ENCODE measurements at places on chromosomes 3 and 15. TPM values are rescaled to one million over a fixed set of nuclear protein-coding genes. Genes with fewer than 3 reads are reported as not detected.
A peak's percentile ranks its signal among the peaks of the same experiment; 100 is the strongest.

DNA sequence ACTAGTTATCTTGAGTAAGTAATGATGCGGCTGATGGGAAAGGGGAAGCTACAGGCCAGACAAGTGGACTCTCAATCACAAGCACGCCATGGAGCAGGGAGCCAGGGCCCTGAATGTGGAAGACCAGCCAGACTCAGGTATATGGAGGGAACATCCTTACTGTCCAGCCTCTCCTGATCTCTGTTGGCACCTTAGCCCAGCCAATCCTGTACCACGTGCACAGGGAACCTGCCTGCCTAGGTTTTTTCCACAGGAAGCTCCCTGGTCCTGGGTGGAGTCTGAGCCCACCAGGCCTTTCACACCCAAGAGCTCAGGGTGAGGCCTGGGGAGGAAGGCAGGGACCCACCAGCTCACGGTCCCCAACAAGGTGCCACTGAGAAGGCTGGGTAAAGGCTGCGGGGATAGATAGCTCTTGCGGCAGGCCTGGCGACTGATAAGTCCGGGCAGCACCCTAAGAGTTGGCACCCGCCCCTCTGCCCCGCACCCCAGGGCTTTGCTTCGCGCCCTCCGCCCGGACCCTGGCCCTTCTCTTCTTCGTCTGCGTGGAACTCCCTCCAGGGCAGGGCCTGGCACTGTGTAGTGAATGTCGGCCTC, 933 bp upstream of the APEH start:
- no peak for DNase-seq

GRCh38 chr3:95715128-95715527, 1099.3 kb upstream of the EPHA6 start:
- DNase-seq, result no peak

DNA sequence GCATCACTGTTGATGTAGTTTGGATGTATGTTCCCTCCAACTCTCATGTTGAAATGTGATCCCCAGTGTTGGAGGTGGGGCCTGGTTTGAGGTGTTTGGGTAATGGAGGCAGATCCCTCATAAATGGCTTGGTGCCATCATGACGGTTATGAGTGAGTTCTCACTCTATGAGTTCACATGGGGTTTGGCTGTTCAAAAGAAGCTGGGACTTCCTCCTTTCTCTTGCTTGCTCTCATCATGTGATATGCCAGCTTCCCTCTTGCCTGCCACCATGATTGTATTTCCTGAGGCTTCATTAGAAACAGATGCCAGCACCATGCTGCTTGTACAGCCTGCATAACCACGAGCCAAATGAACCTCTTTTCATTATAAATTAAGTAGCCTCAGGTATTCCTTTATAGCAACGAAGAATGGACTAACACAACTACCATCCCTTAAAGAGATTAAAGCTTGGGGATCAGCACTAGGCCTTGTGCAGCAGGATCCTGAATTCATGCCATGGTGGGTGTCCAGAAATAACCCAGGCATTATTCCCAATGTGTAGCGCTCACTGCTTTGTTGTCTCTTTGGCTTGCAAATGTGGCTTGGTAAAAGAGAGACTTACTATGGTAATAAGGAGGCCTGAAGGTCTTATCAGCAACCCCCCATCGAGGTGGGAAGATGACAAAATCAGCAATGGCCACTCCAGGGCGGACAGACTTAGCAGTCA, 41.9 kb downstream of the NDUFB4 start:
- DNase-seq, result no peak

The ZPLD1 gene
- not detected for total RNA-seq

- DNase-seq, result no peak
Observed at GRCh38 chr15:50113992-50114780, 4.8 kb downstream of the ATP8B4 start.

DNA sequence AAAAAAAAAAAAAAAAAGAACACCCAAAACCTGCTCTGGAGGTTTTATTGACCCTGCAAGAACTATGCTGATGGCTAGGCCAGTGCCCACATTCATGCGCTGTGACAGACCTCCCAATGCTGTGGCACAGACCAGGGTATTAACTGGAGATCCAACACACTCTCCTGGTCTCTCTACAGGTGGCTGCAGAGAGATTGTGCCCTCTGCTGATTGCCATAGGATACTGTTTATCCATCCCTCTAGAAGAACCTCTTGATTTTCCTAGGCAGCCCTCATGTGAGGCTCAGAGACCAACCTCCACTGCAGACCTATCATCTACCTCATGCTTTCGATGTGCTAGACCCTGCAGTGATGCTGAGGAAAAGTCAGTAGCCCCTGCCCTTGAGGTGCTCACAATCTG, 125.5 kb upstream of the TRIM42 start:
- no peak for DNase-seq

The CHRD gene
- total RNA-seq, result 0.53 TPM

DNA sequence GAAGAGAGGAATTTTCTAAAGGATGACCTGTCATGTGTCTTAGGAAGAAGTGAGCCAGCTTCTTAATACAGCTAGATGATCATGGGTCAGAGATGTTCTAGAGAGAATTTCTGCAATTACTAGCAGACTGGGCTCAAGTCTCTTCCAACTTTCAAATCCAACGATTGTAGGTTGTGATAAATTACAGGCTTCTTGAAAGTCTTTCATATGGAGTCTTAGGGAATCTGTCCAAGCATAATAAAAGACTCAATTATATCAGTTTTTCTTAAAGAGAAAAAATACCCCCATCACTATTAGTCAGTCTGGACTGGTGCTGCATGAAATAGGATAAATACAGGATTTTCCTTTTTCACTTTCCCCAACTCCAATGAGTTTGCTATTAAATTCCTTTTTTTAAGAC, 59.1 kb downstream of the DRD3 start:
- peak; percentile 14 for DNase-seq

DNA sequence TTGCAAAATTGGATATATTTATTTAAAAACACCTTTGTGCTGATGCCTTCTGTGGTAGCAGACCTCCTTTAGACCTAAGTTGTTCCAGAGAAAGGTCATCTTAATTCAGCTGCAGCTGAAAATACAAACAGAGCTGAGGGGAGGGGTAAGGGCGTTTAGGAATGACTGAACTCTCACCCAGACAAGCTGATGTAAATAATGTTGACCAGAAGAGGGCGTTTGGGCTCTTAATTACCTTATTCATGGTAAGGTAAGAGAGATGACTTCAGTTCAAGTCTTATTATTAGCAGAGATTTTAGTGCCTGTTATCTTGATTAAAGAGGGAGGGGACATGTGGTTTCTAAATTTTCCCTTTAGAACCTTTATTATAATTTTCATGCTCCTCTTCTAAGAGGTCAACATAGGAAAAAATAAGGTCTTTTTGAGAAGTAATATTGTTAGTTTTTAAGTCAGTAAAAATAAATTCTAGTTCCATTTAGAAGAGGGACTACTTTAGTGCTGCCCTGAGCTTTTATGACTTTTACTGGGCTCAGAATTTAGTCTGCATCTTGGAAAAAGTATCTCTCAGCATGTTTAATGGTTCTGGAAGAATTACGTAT, 46.3 kb downstream of the GPR171 start:
- peak; percentile 59 for DNase-seq

GRCh38 chr3:184693011-184693975, 18.6 kb downstream of the MAGEF1 start:
- peak; percentile 39 for DNase-seq

The HTR3E gene
- not detected for total RNA-seq

DNA sequence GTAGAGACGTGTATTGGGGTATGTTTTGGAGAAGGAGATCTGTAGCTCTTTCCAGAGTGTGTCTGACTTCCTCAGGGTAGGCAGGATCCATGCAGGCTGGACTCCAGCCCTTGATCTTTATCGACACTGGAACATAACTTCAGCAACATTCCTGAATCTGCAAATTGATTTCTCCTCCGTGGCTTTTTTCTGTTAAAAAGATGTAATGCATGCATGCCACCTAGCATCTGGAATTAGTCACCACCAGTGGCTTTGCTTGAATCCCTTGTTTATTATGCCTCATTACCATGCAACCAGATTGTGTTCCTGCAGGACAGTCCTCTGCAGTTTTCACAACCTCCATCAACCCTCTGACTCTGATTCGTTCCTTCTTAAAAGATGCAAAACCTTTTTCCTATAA, 86.1 kb downstream of the CCNL1 start:
- DNase-seq, result peak; percentile 20

DNA sequence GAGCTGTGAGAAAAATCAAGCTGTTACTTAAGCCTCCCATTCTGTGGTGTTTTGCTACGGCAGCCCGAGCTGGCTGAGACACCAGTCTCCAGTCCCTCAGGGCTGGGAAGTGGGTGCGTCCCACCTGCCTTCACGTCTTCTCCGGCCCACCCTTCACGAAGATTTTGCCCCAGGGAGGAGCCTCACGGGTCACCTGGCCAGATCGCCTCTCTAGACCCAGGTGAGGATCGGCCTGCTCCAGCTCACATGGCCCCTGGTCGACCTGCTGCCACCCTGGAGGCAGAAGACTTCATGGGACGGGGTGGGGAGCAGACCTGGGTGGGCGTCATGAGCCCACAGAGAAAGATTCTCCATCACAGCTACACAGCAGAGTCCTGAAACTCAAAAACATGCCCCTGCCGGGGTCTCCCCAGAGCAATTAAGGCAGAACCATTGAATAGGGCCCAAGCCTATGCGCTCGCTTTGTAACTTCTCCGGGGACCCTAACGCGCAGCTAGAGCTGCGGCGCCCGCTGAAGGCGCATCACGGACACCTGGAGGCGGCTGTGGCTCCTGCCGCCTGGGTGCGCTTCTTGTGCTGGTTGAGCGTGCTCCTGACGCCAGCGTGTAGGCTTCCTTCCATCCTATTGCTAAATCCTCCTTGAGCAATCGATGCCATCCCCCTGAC, 92.6 kb upstream of the ALDH1A3 start:
- no peak for DNase-seq

GRCh38 chr3:10981961-10982360, 10.6 kb upstream of the SLC6A1 start:
- no peak for DNase-seq

DNA sequence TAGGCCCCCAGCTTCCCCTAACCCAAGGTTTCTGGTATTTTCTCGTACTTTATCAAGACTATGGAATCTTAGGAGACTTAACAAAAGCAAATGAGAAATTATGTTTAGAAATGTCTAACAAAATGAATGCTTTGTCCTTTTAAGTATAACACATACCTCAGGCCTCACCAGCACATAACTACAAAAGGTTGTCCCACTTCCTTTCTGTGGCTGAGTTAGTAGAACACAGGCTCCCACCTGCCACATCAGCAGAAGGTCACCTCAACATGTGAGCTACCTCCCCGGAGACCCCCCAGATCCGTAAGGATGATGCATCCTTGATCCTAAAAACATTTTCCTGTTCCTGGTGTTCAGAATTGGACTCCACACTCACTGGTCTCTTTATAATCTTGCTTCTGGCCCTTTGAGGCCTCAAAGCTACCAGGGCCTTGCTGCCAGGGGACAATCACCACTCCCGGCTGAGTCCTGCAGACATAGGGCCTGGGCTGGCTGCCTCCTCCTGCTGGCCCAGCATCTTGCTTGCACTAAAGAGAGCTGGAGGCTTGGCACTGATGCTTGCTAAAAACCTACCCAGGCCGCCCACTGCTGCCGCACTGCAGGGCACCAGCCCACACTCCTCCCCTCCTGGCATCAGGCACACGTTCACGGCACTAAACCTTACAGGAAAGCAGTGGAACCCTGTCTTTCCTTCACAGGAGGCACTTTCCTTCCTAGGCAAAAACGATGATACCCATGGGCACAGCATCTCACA, 2.9 kb downstream of the CCRL2 start:
- DNase-seq, result no peak

- DNase-seq, result no peak
Observed at GRCh38 chr3:95442766-95443165, 1371.6 kb upstream of the EPHA6 start.
